ENCODE measurements at places on chromosomes 2 and 18.
A peak's percentile ranks its signal among the peaks of the same experiment; 100 is the strongest.

- DNase-seq, result no peak
These were observed 79.4 kb downstream of the MARCHF4 start for GRCh38 chr2:216292886-216293301.

GRCh38 chr18:79625195-79625923 lies 54.2 kb upstream of the CTDP1 start:
- DNase-seq, result peak; percentile 75

DNA sequence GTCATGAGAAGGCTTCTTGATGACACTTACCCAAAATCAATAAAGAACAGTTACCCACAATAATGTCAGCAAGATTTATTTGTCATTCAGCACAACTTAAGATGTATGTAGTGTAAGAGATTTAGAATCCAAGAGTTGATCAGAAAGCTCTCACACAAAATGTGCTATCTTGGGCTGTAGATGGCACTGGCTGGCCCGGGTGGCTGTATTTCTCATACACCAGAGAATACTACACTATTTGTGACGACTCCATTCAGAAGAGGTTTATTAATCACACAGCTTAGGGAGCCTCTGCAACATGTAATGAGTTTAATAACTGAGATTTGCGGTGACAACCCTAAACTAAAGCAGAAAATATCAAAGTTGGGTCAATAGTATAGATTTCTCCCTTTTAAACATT lies 530.4 kb upstream of the KLHL29 start:
- no peak for DNase-seq

- peak; percentile 42 for DNase-seq
These were observed 45.6 kb downstream of the ZNF519 start for GRCh38 chr18:14086458-14087231.

DNA sequence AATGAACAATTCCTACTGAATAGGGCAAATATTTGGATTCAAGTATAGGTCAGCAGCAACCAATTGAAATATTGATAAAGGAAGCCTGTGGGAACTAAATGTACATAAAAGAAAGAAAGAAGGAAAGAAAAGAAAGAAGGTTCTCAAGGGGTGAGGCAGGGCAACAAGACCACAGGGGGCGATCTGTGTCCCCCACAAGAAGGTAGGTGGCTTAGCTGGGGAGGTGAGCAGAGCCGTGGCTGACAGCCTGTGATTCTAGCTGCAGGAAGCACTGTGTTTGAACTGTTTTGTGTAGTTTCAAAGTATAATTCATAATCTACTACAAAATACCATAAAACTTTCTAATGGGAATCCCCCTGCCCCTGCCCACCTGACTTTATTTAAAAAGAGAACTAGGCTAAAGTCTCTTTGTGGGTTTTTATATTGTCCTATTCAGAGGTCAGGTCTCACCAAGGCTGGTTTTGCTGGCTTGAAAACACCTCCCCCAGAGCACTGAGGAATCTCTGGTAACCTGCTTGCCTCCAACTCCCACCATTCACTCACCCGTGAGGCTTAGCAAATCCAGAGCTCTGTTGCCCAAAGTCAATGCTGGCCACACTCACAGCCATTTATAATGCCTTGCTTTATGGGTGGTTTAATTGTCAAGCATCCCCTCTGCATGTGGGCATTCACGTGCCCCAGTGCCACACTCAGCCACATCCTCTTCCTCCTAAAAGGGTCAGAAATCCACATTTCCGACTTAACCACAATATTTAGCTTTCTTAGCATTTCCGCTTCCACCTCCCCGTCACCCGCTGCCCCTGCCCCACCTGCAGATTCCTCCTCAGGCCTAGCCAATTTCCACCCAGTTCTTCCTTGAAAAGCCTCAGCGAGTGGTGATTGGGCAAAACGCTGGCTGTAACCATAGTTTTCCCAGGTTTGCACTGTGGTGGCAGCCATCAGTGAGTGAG lies 36.4 kb upstream of the LMAN1 start:
- no peak for DNase-seq

GRCh38 chr2:204871231-204871953 lies 326.1 kb downstream of the PARD3B start:
- no peak for DNase-seq

DNA sequence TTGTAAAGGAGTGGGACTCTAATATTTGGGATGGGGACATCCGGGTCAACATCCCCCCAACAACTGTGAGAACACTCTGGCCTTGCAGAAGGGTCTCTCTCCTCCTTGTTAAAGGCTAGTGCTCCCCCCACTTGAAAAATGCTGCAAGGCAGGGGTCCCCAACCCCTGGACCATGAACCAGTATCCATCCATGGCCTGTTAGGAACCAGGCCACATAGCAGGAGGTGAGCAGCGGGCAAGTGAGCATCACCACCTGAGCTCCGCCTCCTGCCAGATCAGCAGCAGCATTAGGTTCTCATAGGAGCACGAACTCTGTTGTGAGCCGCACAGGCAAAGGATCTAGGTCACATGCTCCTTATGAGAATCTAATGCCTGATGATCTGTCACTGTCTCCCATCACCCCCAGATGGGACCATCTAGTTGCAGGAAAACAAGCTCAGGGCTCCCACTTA lies 243.9 kb upstream of the ID2 start:
- DNase-seq, result no peak

- no peak for DNase-seq
These were observed 6.5 kb downstream of the DIPK1C start for GRCh38 chr18:74450626-74451025.

DNA sequence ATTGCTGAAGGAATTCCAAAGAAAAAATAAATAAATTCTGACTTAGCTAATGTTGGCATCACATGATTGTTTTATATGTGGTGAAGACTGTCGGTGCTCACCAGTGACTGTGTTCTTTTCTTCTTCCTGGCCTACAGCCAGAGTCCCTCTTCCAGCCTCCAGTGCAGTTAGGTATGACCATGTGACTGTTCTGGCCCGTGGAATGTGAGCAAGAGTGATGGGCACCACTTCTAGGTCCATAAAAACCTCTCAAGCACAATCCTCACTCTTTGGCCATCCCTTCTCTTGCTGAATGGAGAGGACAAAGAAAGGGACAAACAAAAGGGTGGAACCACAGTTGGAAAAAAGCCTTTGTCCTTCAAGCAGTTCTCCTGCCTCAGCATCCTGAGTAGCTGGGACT lies 39.0 kb upstream of the BMPR2 start:
- DNase-seq, result no peak

GRCh38 chr2:238790126-238790832 lies 57.6 kb upstream of the TWIST2 start:
- DNase-seq, result no peak

DNA sequence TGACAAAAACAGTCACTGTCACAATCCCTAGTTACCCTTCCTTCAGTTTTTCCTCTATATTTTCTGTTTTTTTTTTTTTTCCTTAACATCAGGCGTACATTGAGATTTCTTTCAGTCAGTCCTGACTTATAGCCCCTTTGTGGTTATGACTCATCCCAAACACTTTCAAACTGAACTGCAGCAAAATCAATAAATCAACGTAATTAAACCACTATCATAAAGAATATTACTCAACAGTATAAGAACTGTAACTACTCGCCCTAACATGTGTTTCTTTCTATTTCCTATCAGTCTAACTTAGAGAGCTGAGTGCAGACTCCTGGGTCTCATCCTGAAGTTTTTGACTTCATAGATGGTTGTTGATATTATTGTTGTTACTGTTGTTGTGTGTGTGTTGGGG lies 523.5 kb downstream of the LRRTM4 start:
- no peak for DNase-seq

DNA sequence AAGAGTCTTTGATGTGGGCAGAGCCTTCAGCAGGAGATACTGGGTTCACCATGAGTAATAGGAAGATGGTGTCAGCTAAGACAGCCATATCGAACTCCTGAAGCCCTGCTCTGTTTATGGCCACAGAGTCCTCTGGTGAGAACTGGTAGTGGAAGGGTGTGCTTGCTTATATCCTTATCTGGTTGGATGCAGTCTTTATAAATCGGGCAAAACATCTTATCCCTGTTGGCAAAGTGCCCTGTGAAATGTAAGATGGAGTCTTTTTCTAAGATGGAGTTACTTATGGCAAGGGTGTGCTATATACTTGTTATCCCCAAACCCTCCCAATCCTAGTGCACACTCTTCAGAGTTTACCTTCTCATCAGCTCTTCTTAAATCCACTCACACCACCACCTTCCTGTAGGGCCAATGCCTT lies 190.8 kb upstream of the PARD3B start:
- DNase-seq, result no peak

DNA sequence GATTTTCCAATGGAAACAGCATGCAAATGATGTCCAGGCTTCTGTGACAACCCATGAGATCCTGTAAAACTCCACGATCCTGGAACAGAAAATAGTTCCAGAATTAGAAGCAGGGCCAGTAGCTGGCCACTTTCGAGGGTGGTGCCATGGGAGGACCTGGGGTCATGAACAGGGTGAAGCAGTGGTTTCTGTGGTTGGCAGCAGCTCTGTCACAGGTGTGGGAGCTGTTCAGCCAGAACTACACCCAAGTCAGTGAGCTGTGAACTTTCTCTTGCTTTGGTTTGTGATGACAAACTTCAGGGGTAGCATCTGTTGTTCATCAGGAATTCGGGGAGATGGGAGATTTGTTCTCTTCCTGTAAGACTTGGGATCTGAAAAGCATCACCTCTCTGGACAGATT lies 314.4 kb upstream of the NT5C1B start:
- DNase-seq, result peak; percentile 30

GRCh38 chr18:74508821-74509225 lies 12.7 kb downstream of the CNDP2 start:
- DNase-seq, result no peak
